ENCODE measurements at places on chromosomes 12 and 14.

DNA sequence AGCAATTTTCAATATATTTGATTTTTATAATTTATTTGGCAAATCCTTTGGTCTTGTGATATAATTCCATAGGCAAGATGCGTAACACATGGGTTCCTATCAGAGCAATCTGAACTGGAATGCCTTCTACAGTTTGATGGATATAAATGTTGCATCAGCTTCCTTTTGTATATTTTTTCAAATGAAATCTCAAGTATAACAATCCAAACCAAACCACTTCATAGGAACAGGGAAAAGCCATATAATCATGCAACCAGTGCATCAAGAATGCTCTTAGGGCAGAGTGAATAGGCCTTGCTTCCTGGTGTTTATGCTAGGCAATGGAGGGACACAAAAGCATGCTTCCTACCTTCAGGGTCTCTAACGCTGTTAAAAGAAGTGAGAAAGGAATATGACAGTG lies 34.5 kb downstream of the EFCAB11 start:
- DNase-seq = no peak

- no peak for DNase-seq
Observed at GRCh38 chr14:99586761-99587459, 17.1 kb downstream of the CCDC85C start.

GRCh38 chr14:66003082-66003730 lies 483.0 kb upstream of the CCDC196 start:
- no peak for DNase-seq

DNA sequence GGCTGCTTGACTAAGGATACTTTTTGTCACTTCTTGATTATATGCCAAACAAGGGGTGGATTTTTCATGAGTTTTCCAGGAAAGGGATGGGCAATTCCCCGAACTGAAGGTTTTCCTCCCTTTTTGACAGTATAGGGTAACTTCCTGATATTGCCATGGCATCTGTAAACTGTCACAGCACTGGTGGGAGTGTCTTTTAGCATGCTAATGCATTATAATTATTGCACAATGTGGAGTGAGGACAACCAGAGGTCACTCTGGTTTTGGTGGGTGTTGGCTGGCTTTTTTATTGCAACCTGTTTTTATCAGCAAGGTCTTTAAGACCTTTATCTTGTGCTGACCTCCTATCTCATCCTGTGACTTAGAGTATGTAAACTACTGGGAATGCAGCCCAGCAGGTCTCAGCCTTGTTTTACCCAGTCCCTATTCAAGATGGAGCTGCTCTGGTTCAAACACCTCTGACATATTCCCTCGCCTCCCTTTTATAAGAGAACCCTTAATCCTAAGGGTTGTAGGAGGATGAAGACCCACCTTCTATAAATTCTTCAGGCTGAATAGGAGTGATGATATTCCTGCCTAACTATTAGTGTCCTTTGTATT lies 471.2 kb downstream of the ATP23 start:
- no peak for DNase-seq

- DNase-seq = no peak
Observed at GRCh38 chr12:91059211-91059610, 1.4 kb upstream of the KERA start.

DNA sequence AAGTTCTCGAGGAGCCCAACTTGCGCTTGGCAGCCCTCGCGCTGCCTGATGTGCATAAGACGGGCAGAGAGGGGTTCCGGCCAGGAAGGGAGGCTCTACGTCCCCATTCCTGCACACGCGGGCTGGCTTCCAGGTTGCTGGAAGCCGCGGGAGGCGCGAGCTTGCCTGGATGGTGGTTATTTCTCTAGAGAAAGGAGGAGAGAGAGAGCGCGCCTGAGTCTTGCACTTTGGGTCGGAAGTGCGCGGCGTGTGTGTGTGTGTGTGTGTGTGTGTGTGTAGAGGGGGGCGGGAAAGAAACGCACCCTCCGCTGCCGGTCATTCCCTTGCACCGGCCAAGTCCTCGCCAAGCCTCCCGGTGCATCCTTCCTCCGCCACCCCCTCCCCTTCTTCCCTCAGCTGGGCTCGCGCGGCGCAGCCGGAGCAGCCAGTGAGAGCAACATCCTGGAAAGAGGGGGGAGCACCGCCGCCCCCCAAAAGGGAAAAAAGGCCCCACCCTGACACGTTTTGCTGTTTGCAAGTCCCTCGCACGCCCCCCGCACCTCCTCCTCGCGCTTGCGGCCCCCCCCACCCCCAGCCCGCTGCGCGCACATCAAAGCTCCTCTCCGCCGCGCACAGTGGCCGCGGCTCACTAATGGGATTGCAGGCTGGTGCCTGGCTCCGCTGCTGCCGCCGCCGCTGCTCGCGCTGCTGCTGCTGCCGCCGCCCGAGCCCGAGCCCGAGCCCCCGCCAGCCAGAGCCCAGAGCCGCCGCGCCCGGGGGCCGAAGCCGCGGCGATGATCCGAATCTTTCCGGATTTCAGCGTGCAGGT lies 4.4 kb upstream of the NPAS3 start:
- DNase-seq = no peak

- DNase-seq = no peak
Observed at GRCh38 chr14:38286452-38286851, 30.6 kb upstream of the CLEC14A start.

- no peak for DNase-seq
Observed at GRCh38 chr14:65846196-65846868, 433.8 kb downstream of the FUT8 start.

DNA sequence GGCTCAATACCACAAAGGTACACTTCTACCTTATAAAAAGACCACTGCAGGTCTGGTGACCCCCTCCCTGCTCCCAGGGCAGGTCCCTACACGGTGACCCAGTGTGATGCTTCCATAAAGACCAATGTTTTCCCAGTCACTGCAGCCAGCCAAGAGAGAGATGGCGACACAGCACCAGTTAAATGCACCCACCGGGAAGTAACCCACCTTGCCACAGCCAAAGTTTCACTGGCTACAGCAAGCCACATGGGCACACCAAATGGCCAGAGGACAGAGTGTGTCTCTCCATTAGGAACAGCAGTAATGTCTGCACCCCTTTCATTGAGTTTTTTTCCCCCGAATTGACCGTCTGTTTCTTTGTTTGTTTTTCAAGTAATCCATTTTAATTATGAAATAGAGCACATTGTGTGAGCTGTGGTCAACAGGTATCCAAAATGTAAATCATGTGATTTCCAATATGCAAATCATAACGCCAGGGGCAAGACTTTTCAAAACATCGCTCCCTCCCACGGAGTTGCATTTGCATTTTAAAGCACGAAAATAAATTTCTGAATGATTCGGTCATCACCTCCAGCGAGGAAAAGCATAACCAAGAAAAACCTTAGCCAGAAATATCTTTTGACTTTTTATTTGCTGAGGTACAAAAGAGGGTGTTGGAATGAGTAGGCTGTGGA lies 48.9 kb upstream of the EML1 start:
- no peak for DNase-seq

GRCh38 chr12:124796303-124796960 lies 67.2 kb downstream of the SCARB1 start:
- DNase-seq = no peak

GRCh38 chr12:28145216-28145615 lies 45.0 kb upstream of the CCDC91 start:
- DNase-seq = no peak

DNA sequence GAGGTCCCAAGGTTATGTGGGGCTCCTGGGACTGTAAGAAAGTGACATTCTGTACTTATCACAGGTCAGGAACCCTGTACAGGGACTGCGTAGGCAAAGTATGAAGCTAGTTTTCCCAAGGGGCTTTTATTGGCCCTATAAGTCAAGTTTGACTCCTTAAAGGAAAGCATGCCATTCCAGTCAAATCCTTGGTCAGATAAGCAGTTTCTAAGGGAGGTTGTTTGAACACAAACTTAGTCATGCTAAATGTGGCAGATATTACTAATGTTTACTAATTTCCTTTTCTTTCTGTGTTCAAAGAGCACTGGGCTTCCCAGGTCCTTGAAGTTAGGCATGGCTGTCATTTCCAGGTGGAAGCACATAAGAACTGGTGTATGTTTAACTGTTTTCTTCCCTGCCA lies 472.4 kb downstream of the ATP23 start:
- no peak for DNase-seq

DNA sequence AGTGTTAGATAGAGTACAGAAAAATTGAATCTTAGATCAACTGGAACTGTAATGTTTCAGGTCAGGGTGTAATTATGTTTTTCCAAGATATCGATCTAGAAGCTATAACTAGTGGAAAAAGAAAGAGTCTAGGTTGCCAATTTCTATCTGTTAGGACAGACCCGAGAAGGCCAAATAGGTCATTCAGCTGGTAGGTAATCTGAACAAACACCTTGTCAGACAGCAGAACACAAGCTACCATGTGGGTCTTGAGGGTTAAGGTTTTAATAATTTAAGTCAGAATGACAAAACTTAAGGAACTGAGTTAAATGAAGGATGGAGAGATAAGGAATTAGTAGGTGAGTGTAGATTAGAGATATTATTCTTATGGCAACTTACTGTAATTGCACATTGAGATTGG lies 44.9 kb upstream of the KCNMB4 start:
- no peak for DNase-seq

GRCh38 chr12:131027876-131028586 lies 74.3 kb downstream of the ADGRD1 start:
- no peak for DNase-seq

GRCh38 chr12:94643606-94644005 lies 6.8 kb downstream of the TMCC3 start:
- no peak for DNase-seq

DNA sequence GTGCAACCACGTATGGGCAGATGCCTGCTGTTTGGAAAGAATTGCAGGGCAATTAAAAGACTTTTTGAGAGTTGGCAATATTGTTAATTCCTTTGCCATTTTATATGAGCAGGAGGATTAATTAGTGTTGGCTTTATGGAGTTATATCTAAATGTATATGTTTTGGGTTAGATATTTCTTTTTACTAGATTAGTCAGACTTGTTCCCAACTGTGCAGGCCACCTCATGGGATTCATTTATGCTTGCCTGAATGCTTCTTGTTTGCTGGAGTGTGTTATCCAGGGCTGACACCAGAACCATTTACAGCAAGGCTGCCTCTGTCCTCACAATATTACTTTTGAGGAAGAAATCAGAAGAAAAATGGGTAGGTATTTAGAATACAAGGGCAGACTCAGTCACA lies 192.5 kb downstream of the KTN1 start:
- DNase-seq = no peak

DNA sequence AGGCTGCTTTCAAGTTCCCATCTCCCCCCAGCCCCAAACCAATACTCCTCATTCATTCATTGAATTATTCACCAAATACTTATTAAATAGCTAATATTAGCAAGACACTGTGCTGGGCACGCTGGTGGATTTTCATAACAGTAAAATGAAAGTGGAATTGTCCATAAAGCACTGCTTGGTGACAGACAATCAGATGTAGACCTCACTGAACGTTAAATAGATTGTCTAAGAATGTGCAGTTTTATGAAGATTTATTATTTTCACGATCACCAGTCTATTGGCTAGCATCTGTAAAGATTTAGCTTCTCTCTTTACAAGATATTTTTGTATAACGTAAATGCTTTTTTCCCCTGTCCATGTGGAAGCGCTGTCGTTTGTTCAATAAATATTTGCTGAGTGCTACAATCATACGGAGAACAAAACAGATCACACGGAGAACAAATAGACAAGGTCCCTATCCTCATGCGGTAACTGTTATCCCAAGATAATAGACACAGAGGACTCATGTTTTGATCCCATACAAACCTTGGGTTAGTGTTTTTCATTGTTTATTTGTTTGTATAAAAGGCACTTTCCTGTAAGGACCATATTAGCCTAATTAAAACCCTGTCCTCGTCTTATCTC lies 397.6 kb downstream of the BCAT1 start:
- DNase-seq = no peak

- DNase-seq = no peak
Observed at GRCh38 chr12:131734336-131735152, 23.7 kb downstream of the SFSWAP start.

DNA sequence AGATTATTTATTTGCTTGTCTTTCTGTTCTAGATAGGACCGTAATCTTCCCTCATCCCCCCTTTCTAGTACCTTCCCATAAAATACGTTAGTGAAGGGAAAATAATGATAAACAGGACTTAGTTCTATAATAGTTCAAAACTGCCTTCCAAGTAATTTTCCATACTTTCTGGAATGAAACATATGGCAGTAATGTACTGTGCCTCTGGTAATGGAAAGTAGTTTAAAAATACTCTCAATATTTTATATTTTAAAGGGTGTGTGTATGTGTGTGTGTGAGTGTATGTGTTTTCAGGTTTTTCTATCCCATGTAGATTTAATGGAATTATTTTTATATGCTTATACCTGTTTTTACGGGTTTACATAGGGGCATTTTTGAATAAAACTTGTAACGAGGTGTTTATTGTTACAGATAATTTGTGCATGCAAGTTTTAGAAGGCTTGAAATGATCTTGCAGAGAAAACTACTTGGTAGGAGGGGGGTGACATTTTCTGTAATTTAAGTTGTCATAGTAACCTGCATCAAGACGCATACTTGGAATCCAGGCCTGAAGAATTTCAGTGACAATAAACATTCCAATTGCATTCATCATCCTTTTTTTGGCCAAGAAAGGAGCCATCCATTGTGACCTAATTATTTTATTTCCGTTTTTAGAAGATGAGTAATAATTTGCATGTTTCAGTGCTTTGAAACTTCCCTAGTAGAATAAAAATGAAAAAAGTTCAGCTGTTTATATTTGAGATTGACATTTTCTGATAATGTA lies 38.9 kb downstream of the RASSF8 start:
- DNase-seq = no peak

DNA sequence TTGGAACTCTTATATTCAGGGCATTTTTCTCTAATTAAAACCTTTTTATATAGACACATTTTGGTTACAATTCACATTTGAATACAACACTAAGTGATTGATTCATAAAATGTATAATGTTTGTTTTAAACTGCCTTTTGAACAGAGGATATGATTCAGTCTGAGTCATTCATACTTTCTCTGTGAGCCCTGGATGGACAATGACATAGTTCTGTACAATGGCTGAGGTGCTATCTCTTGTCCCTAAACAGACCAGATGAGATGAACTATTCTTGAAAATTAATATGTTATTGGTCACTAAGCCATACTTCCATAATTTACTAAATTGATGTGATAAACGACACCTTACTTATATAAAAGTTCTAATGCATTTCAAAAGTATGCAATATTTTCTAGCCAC lies 199.7 kb upstream of the ATXN7L3B start:
- DNase-seq = no peak

- DNase-seq = no peak
Observed at GRCh38 chr12:8513256-8513655, at the start of gene CLEC4D. TSS of gene CLEC4D (plus strand) at chr12:8513503. CDS start at chr12:8513733, 230 bp downstream.

- DNase-seq = no peak
Observed at GRCh38 chr12:5512601-5512970, 80.7 kb downstream of the NTF3 start.

- no peak for DNase-seq
Observed at GRCh38 chr12:112824166-112824565, 32.6 kb downstream of the RPH3A start.

- no peak for DNase-seq
Observed at GRCh38 chr12:46839232-46839631, 13.4 kb upstream of the SLC38A4 start.

- no peak for DNase-seq
Observed at GRCh38 chr12:26704214-26704613, 128.8 kb downstream of the ITPR2 start.
